Aorta (tissue), 5 donors: ENCODE measurements at places on chromosomes 3 and 15. TPM values are rescaled to one million over a fixed set of nuclear protein-coding genes. Genes with fewer than 3 reads are reported as not detected.

GRCh38 chr3:139309880-139310279 is 33.9 kb upstream of the MRPS22 start:
- no peak for DNase-seq

DNA sequence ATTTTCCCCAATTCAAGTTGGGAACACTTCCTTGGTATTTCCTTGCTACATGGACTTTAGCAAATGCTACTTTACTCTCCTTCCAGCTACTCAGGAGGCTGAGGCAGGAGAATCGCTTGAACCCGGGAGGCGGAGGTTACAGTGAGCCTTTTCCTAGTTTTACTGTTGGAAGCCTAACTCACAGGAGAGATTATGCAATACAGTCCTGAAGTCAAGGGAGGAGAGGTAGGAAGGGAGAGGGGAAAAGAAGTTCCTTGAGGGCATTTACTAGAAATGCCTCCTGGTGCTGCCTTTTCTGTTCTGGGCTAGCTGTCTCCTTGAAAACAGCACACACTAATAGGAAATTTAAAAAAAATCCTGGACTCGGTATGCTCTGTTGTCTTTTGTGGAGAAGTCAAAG is 6.2 kb downstream of the HHLA2 start:
- DNase-seq: no peak

GRCh38 chr3:124834723-124835718 is 52.1 kb downstream of the ITGB5 start:
- DNase-seq: peak; percentile 63

GRCh38 chr3:98733053-98733811 is 29.9 kb upstream of the ST3GAL6 start:
- DNase-seq: peak; percentile 82

Gene C3orf22
- not detected for total RNA-seq

Gene RARRES1
- total RNA-seq: 222 TPM

Gene BFSP2
- not detected for total RNA-seq
